Astrocyte (in vitro differentiated cells and primary cell): ENCODE measurements at places on chromosomes 12 and 14. TPM values are rescaled to one million over a fixed set of nuclear protein-coding genes. Genes with fewer than 3 reads are reported as not detected.

Gene GOLGA5
- 43.1 and 49.4 TPM in 2 replicates for total RNA-seq

Gene TMEM233
- not detected in 2 replicates for total RNA-seq

Gene ZNF268
- total RNA-seq: 21.0 and 24.3 TPM in 2 replicates

Gene TSPAN19
- not detected in 2 replicates for total RNA-seq

Gene PRR4
- 1.1 and 2.2 TPM in 2 replicates for total RNA-seq

Gene TMEM132C
- not detected in 2 replicates for total RNA-seq

Gene IL23A
- 0.32 TPM in 1 of 2 replicates, not detected in the other for total RNA-seq

Gene DCAF11
- 26.9 and 27.1 TPM in 2 replicates for total RNA-seq

Gene CDH24
- total RNA-seq: 17.4 and 22.2 TPM in 2 replicates

Gene PLCZ1
- total RNA-seq: not detected in 2 replicates

Gene TXNDC16
- 1.7 and 1.9 TPM in 2 replicates for total RNA-seq

Gene SOX5
- 13.7 and 14.1 TPM in 2 replicates for total RNA-seq

Gene L2HGDH
- 5.2 and 6.0 TPM in 2 replicates for total RNA-seq

Gene SLC8A3
- 0.45 and 0.89 TPM in 2 replicates for total RNA-seq

Gene CIDEB
- not detected in 2 replicates for total RNA-seq

Gene OR4E2
- total RNA-seq: not detected in 2 replicates

Gene SIX4
- 11.2 and 14.0 TPM in 2 replicates for total RNA-seq

Gene RTN1
- total RNA-seq: 0.60 and 1.2 TPM in 2 replicates

Gene TMTC1
- 4.7 and 5.0 TPM in 2 replicates for total RNA-seq

Gene LMNTD1
- not detected in 2 replicates for total RNA-seq

Gene GSC
- total RNA-seq: not detected in 2 replicates

Gene NEDD1
- total RNA-seq: 30.0 and 31.3 TPM in 2 replicates

Gene NPAS3
- total RNA-seq: 2.2 and 2.6 TPM in 2 replicates

Gene LHX5
- 0.25 TPM in 1 of 2 replicates, not detected in the other for total RNA-seq

Gene RERGL
- not detected in 2 replicates for total RNA-seq

Gene KLRD1
- total RNA-seq: 0.45 and 0.91 TPM in 2 replicates

Gene KCNC2
- not detected in 2 replicates for total RNA-seq
